Activated naive CD4-positive, alpha-beta T cell treated with Interleukin-2 at 50 U/mL for 16 hours (primary cell): ENCODE measurements at places on chromosomes 1 and 21.
A peak's percentile ranks its signal among the peaks of the same experiment; 100 is the strongest.

- DNase-seq, result peak; percentile 46
Measured at GRCh38 chr1:175192111-175192629, 406 bp downstream of the KIAA0040 start.

- no peak for DNase-seq
Measured at GRCh38 chr1:167173516-167174184, 47.0 kb upstream of the POU2F1 start.

GRCh38 chr1:239823852-239824251, 267.8 kb upstream of the FMN2 start:
- no peak for DNase-seq

- DNase-seq, result no peak
Measured at GRCh38 chr1:147891088-147891487, 11.5 kb upstream of the GJA8 start.

DNA sequence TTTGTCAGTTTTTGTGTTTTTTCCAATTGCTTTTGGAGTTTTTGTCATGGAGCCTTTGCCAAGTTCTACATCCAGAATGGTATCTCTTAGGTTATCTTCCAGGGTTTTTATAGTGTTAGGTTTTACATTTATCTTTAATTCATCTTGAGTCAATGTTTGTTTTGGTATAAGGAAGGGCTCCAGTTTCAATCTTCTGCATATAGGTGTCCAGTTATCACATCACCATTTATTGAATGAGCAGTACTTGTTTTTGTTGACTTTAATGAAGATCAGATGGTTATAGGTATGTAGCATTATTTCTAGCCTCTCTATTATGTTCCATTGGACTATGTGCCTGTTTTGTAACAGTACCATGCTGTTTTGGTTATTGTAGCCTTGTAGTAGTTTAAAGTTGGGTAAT, 1233.1 kb downstream of the PLA2G4A start:
- DNase-seq, result no peak
